AG04449 (cell line): ENCODE measurements at places on chromosomes 3 and 15.

GRCh38 chr15:70521576-70522322, 241.6 kb downstream of the UACA start:
- no peak for DNase-seq

DNA sequence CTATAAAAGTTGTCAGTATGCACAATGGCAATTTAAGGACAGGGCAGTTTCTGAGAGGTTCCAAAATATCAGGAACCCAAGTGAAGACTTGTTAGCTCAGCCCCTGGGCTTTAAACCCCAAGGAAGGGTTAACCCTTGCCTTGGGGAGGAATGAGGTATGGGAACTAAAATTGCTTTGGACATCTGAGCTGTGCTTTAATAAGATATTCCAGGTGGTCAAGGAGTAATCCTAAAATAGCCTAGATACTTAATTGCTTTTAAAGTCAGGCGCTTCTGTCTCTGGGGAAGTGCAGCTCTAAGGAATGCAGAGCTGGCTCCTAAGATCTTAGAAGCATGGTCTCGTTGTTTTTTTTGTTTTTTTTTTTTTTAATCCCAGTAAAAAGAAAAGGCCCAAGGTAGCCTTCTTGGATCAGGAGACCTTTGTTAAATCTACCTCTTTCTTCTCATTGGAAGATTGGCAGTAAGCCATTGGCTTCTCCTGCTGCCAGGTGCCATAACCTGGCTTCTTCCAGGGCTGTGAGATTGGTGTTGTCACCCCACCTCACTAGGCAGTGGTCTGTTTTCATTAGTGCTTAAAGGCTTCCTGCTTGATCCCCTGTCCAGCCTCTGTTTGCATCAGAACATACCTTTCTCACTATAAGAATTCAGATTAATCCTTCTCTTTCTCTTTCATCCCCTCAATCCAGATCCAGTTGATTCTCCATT, 24.5 kb downstream of the ARID3B start:
- DNase-seq, result no peak

GRCh38 chr3:171796625-171797264, 13.5 kb downstream of the PLD1 start:
- DNase-seq, result no peak

- DNase-seq, result no peak
These were observed 17.1 kb downstream of the LDHAL6B start for GRCh38 chr15:59223736-59224135.

GRCh38 chr15:69881766-69882165, 216.0 kb downstream of the TLE3 start:
- DNase-seq, result no peak

GRCh38 chr3:140816372-140817195, 125.1 kb upstream of the SLC25A36 start:
- no peak for DNase-seq

DNA sequence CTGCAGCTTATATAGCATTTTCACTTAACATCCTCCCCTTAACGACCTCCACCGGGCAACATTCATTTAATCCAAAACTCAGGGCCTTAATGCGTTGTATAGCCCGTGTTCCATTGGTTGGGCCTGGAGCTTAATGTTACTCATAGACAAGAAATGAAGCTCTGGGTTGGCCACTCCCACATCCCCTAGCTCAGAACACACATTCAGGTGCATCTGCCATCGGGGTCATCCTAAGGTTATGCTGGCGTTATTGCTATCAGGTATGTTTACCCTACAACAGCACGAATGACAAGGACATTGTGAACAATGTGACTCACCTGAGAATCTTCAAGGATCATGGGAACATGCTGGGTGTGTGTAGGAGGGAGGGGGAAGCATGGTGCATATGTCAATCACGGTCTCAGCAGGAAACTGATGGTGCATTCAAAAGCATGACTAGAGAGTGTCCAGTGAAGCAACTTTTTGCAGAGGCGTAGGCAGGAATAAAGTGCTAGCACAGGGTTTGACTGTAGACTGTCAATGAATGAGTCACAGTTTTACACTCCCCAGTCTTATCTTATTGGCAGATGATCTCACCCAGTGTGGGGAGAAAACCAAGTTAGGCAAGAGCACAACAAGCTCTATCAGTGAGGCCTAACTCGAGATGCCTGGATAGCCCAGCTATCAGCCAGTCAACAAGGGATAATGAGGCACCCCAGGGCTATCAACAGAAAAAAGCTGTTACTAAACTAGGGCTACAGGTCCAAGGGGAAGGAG, 402.1 kb upstream of the MCTP2 start:
- peak; percentile 78 for DNase-seq

DNA sequence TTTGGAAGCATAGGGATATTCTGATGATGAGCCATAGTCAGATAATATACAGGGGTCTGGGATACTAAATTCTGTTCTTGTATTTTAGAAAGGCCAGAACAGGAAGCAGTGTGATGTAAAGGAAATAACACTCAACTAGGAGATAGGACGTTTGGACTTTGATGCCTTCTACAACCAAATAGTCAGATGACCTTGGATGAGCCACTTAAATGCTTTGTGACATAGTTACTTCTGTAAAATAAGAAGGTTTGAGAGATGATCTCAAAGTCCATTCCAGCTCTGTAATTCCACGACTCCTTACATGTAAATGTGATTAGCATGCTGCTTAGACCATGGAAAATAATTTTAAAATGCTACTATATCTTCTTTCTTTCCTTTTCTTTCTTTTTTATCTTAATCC, 29.5 kb upstream of the CCDC54 start:
- DNase-seq, result no peak

DNA sequence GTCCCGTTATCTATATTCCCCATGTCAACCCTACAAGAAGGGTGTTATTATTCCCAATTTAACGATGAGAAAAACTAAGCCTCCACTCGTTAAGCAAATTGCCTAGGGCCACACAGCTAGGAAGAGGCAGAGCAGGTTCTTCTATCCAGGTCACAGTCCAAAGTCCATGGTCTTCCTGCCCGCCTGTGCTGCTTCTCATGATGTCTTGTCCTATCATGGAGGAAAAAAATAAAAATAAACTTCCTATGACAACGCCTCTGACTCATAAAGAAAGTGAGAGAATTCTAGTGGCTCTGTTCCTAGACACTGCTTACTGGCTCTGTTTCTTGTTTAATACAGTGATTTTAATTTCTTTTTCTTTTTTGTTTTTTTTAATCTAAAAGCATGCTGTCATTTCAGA, 9.7 kb downstream of the COL8A1 start:
- DNase-seq, result no peak

- peak; percentile 94 for DNase-seq
These were observed 156.8 kb downstream of the WNT5A start for GRCh38 chr3:55330355-55330754.
